ENCODE measurements at places on chromosomes 4 and X.
A peak's percentile ranks its signal among the peaks of the same experiment; 100 is the strongest.

DNA sequence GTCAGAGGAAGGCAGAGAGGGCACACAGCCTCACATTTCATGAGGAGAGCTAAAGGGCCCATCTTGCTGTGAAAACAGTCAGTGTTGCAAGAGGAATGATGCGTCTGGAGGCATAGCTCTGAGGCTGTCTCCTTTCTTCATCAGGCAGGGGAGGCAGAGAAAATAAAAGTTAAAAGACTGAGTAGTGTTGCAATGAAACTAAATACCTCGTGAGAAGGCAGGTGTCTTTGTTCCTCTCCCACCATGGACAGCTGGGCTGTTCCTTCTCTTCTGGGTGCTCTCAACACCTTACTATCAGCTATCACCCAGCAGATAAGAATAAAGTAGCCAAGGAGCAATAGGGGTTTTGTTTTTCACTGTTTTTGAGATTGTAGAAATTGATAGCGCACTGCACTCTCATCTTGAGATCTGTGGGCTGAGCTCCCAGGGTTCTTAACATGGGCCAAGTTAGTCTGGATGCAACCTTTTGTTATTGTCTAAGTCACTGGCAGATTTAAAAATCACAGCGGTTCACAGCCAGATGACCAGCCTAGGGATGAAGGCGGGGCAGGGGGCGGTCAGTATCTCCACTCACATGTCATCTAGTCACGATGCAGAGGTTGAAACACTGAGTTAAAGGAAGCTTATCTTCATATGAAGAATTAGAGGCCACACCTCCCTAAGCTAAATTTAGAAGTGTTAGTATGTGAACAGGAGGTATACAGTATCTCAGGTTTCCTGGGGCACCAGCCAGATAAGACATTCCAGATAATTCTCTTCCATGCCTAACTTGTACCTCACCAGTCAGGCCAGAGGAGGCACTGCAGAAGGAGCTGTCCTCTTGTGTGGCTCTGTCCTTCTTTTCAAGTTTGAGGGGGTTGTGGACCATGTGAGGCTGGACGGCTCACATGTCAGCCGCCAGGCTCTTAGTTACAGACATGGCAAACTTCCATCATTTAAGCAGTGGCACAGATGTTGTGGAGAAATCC, 36.9 kb downstream of the PARM1 start:
- DNase-seq, result no peak

- no peak for DNase-seq
Measured at GRCh38 chr4:86587381-86588140, 6.6 kb upstream of the PTPN13 start.

DNA sequence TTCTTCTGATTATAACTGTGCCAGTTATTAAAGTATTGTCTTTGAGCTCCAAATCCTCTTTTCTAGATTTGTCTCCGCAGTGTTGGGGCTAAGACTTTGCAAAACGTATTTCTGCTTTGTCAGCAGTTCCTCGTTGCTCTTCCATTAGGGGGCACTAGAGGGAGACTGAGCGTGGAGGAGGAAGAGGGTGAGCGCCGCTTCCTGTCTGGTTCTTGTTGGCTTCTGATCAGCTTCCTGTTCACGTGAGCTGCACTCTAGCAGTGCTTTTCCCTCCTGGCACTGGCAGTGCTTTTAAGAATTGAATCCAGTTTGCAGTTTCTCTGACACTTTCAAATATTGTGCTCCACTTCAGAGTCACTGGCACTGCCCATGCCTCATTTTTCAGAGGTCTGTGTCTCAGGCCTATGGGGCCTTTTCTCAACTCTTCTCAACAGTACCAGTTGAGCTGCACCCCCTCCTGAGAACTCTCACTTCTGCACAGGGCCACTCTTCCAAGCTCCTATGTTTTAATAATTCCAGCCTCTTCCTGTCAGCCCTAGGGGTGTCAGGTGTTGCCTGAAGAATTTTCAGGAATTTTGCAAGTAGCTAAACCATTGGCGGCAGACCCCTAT, 54.4 kb upstream of the LCORL start:
- no peak for DNase-seq

GRCh38 chr4:101104312-101105052, 242.8 kb downstream of the PPP3CA start:
- DNase-seq, result no peak

GRCh38 chr4:144090744-144091143, 49.8 kb downstream of the GYPA start:
- no peak for DNase-seq

- DNase-seq, result no peak
Measured at GRCh38 chrX:93594780-93595179, 78.6 kb downstream of the NAP1L3 start.

GRCh38 chr4:118682928-118683327, 2.3 kb upstream of the METTL14 start:
- DNase-seq, result no peak

- no peak for DNase-seq
Measured at GRCh38 chr4:127698789-127699200, 31.4 kb upstream of the SLC25A31 start.

DNA sequence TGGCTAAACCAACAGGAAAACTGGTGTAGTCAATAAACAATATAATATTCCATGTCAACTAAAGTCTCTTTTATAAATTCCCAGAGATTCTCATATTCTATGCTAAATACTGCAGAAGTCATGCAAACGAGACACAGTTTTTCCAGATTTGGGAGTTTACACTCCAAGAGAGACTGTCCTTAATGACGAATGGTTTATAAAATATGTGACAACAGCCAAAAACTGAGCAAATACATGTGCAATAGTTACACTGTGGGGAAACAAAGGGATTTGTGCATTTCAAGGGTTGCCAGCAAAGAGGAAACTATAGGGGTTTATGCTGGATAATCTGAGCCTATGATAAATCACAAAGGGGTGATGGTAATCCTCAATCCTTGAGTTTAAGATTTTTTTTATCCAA, 75.7 kb downstream of the GPC4 start:
- no peak for DNase-seq

GRCh38 chrX:29587107-29587506, 628.3 kb upstream of the MAGEB2 start:
- DNase-seq, result no peak

- peak; percentile 3 for DNase-seq
Measured at GRCh38 chrX:54921427-54922021, 900 bp downstream of the TRO start.

- no peak for DNase-seq
Measured at GRCh38 chr4:116668190-116668589, 417.2 kb downstream of the TRAM1L1 start.

Data from stimulated activated CD8-positive, alpha-beta memory T cell treated with anti-CD3 and anti-CD28 coated beads, Interleukin-4, amount 100 ng/mL, for 1 hour (primary cell).